ENCODE measurements at places on chromosomes 11 and 22.
A peak's percentile ranks its signal among the peaks of the same experiment; 100 is the strongest.

GRCh38 chr11:117824571-117825537, at the start of gene FXYD2:
FXYD2 (minus strand) TSS chr11:117824744; CDS start chr11:117824678, 66 bp downstream.
- DNase-seq, result no peak

GRCh38 chr11:20808328-20808727, 138.9 kb downstream of the NELL1 start:
- no peak for DNase-seq

GRCh38 chr11:65530157-65530496, 5.2 kb downstream of the SCYL1 start:
- DNase-seq, result no peak

DNA sequence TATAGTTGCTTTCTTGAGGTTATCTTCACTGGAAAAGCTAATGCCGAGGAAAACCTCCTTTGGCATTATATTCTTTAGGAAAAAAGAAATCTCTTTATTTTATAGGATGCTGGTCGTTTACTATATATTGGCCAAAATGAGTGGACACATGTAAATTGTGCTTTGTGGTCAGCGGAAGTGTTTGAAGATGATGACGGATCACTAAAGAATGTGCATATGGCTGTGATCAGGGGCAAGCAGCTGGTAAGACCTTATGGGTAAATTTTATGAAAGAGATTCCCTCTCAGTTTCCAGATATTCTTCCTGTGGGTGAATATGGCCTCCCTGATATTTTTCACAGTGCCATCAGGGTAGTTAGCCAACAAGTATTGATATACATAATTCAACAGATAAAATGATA, 29.4 kb upstream of the TTC36 start:
- DNase-seq, result peak; percentile 62

DNA sequence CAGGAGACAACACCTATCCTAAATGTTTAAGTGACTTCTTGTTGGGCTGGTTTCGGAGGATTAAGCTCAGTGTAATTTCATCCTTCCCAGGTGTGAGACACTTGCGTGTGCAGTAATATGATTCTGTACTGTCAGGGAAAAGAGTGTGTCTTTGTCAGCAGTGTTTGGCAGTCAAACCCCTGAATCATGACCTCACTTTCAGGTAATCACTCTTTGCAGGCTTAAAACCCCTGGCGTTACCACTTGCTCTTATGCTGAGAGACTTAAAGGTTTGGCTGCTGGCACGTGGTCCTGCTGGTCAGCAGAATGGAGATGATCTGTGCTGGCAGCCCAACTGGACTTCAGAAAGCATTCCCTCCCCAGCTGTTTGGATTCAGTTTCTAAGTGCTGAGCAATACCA, 56.1 kb downstream of the APIP start:
- no peak for DNase-seq

GRCh38 chr11:68750195-68751003, 921 bp downstream of the TESMIN start:
- no peak for DNase-seq

- DNase-seq, result no peak
These were observed 342.1 kb upstream of the NCAM1 start for GRCh38 chr11:112619106-112619505.

DNA sequence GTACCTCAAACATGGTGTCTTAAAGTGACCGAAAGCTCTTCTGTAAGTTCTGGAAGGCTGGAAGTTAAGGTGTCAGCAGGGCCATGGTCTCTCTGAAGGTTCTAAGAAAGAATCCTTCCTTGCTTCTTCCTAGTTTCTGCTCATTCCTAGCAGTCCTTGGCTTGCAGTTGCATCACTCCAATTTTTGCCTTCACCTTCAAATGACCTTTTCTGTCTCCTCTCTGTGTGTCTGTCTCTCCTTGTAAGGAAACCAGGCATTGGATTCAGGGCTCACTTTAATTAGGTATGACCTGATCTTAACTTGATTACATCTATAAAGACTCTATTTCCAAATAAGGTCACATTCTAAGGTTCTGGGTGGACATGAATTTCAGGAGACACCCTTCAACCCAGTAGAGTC, 8.7 kb downstream of the AASDHPPT start:
- DNase-seq, result no peak
